Activated CD4-positive, alpha-beta T cell treated with anti-CD3 and anti-CD28 coated beads, Interleukin-2, Interleukin-6, amounts not matched to agents 100 ng/mL and 50 ng/mL, durations not matched to agents 16 hours and 8 hours (primary cell): ENCODE measurements at places on chromosomes 7 and 10.
A peak's percentile ranks its signal among the peaks of the same experiment; 100 is the strongest.

- DNase-seq: no peak
These were observed 7.0 kb downstream of the PSD start for GRCh38 chr10:102411341-102412255.

DNA sequence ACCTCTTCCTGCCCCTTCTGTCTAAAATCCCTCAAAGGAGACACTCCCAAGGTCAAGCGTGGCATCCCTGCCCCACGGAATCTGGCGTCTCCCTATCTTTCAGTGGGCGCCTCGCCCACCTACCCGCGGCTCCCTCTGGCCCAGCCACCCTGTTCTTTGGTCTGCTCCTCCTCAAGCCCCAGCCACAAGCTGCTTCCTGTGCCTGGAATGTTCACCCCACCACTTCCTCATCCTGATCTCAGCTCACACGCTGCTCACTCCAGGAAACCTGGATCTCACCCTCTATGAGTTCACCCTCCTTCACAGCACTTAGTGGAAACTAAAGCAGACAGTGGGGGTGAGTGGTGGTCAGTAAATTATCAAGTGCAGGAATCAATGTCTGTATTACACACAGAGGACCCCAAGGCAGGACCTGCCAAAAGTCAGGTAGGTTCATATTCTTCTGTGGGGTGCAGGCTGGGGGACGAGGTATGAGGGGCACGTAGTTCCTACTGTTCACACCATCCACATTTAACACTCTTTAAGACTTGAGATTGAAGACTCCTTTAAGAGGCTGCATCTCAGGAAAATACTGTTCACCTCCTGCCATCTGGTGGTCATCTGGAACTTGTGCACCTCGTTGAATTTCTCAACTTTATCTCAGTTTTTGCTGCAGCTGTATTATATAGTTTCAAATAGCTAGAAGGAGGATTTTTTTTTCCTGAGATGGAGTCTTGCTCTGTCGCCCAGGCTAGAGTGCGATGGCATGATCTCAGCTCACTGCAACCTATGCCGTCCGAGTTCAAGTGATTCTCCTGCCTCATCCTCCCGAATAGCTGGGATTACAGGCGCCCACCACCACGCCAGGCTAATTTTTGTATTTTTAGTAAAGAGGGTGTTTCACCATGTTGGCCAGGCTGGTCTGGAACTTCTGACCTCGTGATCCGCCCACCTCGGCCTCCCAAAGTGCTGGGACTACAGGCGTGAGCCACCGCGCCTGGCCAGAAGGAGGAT lies 166.6 kb downstream of the ARHGAP21 start:
- peak; percentile 40 for DNase-seq

GRCh38 chr10:131832056-131832685 lies 68.6 kb upstream of the PPP2R2D start:
- DNase-seq: no peak

DNA sequence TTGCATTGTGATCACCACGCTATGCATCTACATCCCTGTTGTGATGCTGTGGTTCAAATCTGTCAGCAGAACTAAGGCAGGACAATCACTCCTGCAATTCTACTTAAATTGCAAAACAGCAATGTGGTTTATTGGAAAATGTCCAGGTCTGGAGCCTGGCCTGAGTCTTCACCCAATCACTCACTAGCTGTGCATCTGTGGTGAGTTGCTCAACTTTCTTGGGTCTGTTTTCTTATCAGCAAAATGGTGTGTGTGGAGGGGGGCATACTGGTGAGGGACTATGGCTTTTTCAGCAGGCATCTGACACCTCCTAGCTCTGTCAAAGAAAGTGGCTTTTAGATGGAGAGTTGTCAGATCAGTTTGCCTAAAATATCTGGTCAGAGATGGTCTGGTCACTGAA lies 108.3 kb upstream of the FEZF1 start:
- no peak for DNase-seq

DNA sequence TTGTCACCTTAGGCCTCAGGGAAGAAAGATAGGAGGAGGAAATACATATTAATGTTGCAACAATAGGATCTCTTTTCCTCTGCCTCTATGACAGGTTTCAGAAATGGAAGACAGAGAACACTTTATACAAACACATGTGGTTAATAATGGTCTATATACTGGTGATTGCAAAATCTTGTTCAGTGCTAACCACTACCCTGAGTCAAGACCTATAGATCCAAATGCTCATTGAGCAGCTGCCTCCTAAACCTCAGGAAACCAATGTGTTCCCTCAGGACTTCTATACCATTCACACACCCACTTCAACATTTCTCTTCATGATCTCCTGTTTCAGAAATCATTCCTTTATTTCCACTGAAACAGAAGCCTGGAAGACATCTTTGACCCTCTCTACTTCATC lies 32.5 kb upstream of the VWDE start:
- DNase-seq: no peak

GRCh38 chr10:663831-664251 lies 25.6 kb downstream of the DIP2C start:
- no peak for DNase-seq

- DNase-seq: no peak
These were observed 261.7 kb downstream of the GPAM start for GRCh38 chr10:111921821-111922220.

GRCh38 chr7:6148724-6149360 lies 117.7 kb downstream of the ANKRD61 start:
- DNase-seq: no peak

DNA sequence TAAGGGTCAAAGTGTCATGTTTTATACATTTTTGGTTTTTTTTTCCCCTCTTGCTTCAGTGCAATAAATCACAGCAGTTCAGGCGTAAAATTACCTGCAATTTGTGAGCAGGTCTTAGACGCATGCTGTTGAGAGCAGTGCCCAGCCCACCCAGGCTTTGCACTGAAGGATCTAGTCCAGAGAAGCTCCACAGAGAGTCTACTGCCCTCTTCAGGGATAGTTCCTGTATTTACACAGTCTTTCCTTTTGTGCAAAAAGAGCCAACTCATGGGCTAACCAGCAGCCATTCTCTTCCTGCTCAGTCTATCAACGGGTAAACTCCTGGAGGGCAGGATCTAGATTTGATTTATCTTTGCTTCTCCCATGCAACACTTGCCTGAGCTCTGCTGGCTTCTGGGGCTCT lies 82.2 kb upstream of the NAMPT start:
- DNase-seq: no peak

DNA sequence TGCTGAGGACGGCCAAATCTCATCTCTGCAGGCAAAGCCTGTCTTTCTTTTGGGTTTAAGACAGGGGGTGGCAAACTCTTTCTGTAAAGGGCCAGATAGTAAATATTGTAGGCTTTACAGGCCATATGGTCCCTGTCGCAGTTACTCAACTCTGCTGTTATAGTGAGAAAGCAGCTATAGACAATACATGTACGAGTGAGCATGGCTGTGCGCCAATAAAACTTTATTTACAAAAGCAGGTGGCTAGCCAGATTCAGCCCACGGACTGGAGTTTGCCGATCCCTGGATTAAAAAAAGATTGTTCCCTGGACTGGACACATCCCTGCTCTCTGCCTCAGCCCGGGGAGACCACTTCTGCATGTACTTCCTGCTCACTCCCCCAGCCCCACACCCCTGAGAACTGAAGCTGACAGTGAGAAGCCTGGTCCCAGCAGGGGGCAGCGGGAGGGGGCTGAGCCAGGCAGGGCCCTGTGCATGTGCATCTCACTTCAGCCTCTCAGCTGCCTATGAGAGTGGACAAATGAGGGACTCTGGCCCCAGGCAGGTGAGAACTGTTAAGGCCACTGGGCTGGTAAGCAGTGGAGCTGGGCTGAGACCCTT lies 392.4 kb downstream of the PLXNA4 start:
- DNase-seq: no peak

DNA sequence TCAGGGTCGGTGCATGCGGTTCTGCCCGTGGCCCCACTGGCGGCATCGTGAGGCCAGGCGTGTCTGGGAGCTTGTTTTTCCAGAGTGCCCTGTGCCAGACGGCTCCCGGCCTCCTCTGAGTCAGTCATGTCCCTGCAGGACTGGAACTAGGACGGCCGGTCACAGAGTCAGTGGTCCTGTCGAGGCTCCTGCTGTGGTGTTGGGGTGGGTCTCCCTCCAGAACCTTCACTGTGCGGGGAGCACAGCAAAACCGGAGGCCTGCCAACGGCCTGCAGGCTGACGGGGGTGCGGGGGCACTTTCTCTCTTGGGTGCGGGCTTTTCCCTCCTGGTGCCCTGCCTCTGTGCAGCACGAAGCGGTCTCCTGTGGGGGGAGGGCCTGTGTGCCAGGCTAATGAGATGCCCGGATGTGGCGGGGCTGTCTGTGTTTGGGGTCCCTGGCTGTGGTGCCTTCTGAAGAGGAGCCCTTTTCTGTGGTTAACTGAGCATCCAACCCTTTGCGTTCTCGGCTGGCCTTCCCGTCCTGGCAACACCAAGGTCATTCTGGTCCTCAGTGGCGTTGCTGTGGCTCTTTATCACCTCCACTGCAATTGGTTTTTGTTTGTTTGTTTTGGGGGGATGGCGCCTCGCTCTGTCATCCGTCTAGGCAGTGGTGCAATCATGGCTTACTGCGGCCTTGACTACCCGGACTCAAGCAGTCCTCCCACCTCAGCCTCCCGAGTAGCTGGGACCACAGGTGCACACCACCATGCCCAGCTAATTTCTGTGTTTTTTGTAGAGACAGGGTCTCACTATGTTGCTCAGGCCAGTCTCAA lies 8.0 kb downstream of the GET4 start:
- DNase-seq: no peak

- no peak for DNase-seq
These were observed 12.8 kb upstream of the MYL7 start for GRCh38 chr7:44153948-44154335.

GRCh38 chr10:26448292-26448691 lies 10.2 kb downstream of the APBB1IP start:
- DNase-seq: peak; percentile 33

DNA sequence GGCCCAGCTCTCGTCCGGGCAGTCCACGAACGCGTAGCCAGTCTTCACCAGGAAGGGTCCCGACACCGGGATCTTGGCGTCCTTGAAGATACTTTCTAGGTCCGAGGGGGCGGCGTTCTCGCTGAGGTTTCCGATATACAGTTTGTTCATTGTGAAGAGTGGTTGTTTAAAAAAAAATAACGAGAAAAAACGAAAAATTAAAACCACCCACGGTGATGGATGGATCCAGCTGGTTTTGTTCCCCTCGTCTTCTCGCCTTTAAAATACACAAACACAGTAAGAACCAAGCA lies 385 bp downstream of the IGF2BP3 start:
- no peak for DNase-seq

DNA sequence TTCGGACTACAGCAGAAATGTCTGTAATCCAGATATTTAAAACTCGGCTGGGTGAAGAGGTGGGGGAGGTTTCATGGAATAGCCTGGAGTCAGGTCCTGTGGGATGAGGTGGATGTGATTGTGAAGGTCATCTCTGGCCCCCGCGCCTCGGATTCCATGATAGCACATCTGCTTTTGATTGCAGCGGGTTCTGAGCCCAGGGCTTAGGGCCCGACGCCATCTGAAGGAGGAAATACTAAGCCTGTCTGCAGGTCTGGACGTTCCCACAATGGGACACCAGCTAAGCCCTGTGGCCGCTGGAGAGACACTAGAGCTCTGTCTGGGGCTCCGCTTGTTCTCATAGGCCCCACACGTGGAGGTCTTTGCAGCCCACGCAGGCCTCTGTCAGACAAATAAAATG lies 328.7 kb downstream of the CXCL12 start:
- DNase-seq: no peak

GRCh38 chr10:131162211-131162610 lies 149.3 kb downstream of the TCERG1L start:
- no peak for DNase-seq

GRCh38 chr10:103636492-103636891 lies 143.0 kb downstream of the NEURL1 start:
- DNase-seq: no peak

- peak; percentile 34 for DNase-seq
These were observed 111.7 kb upstream of the MBL2 start for GRCh38 chr10:52883996-52884871.

DNA sequence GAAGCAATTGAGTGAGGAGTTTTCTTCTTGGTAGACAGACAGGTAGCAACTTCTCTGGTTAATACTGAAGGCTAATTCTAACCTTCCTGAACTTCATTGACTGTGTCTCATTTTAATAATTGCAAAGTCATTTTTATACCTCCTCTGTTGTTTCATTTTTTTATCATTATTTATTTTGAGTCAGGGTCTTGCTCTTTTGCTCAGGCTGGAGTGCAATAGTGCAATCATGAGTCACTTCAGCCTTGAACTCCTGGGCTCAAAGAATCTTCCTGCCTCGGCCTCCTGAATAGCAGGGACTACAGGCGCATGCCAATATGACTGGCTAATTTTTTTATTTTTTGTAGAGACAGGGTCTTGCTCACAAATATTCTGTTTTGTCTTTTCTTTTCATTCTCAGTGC lies 45.4 kb downstream of the APBB1IP start:
- peak; percentile 39 for DNase-seq

GRCh38 chr10:77798940-77799339 lies 127.6 kb downstream of the DLG5 start:
- DNase-seq: no peak

DNA sequence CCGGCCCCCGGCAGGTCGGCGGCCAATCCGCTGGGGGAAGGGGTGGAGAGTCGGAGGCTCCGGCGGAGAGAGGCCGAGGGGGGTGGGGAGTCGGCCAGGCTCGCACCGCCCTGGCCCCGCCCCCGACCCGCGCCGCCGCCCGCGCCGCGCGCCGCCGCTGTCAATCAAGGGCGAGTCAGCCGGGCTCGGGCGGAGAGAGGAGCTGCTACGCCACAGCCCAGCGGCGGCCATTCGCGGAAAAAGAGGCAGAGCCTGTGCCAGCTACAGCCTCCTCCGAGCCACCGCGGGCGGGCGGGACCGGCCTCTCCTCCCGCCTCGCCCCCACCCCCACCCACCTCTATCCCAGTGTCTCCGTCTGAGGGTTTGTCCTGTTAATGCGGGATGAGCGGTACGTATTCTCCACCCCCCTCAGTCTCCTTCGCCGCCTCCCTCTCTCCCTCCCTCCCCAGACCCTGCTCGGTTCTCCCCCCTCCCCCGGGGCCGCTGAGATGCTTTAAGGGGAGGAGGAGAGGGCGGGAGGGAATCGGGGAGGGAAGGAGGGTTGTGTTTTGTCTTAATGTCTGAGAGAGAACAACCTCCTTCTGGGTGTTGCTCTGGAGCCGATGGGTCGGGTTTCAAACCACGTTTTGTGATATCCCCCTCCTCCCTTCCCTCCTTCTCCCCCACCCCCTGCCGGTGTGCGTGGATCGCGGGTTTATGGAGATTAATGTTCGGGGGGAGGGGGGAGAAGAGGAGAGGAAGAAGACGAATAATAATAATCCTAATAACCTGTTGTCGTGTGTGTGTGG lies at the start of gene SP4:
Gene SP4 (plus strand): TSS at position 213 of the 788 bp plus-strand sequence. CDS start 169 bp downstream, at position 382.
- peak; percentile 97 for DNase-seq

GRCh38 chr10:121990015-121990677 lies 1.2 kb downstream of the TACC2 start:
- DNase-seq: no peak

GRCh38 chr10:128059266-128059981 lies 66.8 kb downstream of the MKI67 start:
- DNase-seq: no peak

GRCh38 chr7:130372402-130373165 lies 7.7 kb upstream of the CPA1 start:
- DNase-seq: no peak
